ENCODE measurements at places on chromosomes 1 and 21.

DNA sequence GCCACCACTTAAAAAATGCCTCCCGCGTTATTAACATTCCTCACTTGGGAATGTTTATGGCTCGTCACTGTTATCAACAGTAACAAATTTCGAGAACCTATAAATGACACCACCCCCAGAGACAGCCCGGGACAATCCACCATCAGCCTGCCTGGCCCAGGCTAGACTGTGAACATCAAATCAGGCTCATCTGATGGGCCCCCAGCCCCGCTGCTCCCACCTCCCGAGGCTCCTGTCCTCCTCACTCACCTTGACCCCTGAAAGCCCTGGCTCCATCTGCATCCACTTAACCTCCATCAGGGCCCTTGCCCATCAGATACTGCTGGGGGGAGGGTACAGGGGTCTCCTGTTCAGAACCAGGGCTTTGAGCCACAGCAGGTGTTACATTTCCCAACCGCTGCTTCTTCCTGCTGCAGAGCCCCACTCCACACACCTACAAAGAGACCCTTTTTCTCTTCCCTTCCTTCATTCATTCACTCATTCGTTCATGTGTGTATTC lies 156.5 kb upstream of the VAMP3 start:
- DNase-seq, result no peak

DNA sequence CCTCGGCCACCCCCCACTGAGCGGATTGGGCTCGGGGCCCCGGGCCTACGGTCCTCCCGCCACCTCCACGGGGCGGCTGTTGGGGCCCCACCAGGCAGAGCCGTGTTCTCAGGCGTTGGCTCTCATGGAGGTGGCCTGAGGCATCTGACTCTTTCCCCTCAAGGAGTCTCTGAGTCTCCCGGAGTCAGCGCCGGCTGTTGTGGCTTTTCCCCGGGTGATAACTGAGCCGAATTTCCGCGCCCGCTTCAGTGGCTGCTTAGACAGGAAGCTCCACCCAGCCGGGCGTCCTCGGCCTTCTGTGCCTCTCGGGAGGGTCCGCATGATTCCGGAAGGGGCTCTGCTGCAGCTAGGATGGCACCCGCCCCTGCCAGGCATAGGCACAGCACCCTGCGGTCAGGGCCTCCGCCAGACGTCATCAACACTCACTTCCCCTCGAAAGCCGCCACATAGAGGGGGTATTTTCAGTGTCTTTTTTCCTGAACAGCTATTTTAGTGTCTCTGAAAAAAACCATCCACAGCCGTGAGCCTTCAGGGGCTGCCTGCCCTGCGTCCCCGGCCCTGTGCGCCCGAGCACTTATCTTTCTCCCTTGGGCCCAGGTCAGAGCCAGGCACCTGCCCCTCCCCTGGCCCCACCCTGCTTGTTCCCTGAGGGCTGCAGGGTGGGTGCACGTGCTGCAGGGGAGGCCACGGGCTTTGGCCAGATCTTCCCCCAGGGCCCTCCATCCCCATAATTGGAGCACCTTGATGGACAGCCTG lies 72.9 kb downstream of the SKI start:
- peak; percentile 86 for DNase-seq

DNA sequence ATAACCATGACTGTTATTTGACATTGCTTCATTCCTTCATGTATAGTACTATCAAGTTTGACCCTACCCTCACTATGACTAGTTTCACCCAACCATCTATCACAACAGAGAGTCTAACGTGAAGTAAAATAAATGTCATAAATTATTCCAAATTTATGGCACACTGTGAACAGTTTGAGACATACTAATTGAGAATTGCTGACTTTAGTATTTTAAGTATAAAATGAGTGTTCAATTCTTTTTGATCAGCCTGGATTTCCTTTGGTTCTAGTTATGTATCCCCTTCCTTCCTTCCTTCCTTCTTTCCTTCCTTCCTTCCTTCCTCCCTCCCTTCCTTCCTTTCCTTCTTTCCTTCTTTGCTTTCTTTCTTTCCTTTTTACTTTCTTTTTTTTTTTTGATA lies 14.5 kb downstream of the CR1 start:
- no peak for DNase-seq

DNA sequence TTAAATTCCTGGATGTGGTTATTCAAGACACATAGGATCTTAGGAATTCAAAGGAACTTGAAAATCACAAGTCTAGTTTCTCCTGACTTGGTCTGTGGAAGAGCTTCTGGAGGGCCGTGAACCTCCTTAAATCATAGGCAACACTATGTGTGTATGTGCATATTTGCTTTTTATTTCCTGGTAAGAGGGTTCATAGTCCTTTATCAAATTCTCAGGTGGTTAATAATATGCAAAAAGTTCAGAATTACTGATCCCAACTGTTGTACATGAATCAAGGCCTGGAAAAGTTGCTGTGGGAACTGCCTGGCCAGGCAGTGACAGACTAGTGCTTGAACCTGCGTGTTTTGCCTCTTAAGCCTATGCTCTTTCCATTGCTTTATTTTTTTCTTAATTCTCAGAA lies 12.9 kb downstream of the MTR start:
- DNase-seq, result no peak

DNA sequence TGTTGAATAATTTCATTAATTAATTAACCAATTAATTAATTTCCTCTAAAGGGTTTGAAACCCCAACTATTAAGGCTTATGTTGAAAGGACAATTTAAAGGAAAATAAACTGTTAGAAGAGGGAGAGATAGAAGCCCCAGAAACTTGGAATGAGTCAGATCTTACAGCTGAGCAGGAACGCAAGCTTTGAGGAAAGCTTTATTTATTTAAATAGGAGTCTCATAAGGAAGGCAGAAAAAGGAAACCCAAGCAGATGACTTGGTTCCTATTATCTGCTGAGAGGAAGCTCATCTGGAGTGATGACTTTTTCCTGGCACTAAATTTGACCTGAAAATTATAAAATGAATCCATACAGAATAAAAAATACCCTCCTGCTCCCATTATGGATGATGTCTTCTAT lies 105.1 kb downstream of the ROR1 start:
- no peak for DNase-seq

DNA sequence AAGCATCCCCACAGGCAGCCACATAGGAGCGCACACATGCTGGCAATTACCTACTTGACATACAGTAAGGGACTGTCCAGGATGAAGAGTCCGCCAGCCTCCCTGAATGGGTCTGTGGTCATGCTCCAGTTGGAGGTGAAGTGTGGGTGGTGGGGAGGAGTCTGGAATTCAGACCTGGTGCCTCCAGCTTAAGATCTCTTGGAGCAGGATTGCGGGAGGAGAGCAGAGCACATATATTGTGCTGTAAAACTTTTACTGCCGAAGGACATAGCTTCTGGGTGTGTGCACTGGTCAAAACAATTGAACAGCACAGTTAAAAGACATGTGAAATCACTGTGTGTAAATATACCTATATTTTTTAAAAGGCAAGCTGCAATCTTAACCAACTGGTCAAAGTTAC lies 17.9 kb downstream of the STK40 start:
- no peak for DNase-seq

DNA sequence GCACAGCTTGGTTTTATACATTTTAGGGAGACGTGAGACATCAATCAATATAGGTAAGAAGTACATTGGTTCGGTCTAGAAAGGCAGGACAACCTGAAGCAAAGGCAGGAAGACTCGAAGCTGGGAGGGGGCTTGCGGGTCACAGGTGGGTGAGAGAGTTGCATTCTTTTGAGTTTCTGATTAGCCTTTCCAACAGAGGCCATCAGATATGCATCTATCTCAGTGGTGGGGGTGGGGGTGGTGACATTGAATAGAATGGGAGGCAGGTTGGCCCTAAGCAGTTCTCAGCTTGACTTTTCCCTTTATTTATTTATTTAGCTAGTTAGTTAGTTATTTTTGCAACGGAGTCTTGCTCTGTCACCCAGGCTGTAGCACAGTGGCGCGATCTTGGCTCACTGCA lies 85.6 kb downstream of the WDR4 start:
- DNase-seq, result no peak

- peak; percentile 1 for DNase-seq
Measured at GRCh38 chr1:56029319-56030003, 549.9 kb downstream of the PLPP3 start.

GRCh38 chr1:8651236-8651890 lies 166.1 kb downstream of the RERE start:
- no peak for DNase-seq

- DNase-seq, result no peak
Measured at GRCh38 chr1:169949139-169949538, 55.4 kb upstream of the SCYL3 start.

- DNase-seq, result no peak
Measured at GRCh38 chr1:66535061-66535460, 1.1 kb downstream of the SGIP1 start.

GRCh38 chr1:32247452-32247851 lies 430 bp downstream of the FAM167B start:
- DNase-seq, result no peak

- DNase-seq, result no peak
Measured at GRCh38 chr1:214192825-214193643, 87.9 kb upstream of the SMYD2 start.

DNA sequence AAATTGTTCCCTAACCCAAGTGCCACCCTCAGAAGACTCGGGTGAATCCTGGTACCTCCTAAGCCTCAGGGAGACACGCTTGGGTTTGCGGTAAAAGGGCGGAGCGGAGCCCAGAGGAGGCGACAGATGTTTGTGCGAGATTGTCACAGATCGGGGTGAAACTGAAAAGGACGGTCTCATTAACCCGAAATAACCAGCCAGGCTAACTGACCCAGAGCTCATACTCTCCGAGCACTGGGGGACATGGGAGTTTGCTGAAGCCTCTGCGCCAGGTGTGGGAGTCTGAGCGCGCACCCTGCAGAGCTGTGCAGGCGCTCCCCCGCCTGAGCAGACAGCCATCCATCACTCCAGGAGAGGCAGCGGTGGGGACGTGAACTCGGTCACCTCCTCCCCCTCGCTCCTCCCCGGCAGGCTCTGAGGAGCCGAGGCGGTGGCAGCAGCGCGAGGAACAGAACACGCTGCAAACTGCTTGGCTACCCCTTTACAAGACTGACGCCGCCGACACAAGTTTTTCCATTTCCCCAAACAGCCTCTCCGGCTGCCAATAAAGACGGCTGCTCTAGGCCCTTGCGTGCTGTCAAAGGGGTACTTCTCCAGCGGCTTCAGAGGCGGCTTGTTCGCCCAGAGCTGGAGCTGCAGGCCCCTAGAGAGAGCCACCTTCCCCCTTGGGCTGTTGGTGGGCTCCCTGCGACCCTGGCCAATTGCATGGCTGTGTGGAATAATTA lies 43.5 kb downstream of the RRAGC start:
- peak; percentile 97 for DNase-seq

DNA sequence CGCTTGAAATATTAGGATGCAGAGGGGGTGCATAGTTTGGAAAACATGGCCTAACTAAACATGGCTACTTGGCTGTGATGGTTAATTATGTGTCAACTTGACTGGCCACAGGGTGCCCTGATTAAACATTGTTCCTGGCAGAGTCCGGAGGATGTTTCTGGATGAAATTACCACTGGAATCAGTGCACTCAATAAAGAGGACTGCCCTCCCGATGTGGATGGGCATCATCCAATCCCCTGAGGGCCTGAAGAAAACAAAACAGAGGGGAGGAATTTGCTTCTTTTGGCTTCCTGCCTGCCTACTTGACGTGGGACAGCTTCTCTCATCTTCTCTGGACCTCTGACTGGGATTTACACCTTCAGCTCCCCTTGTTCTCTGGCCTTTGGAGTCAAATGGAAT lies 79.1 kb upstream of the KCNE2 start:
- no peak for DNase-seq

- no peak for DNase-seq
Measured at GRCh38 chr1:6904476-6905170, 119.4 kb downstream of the CAMTA1 start.

GRCh38 chr1:176789571-176790090 lies 326.7 kb downstream of the PAPPA2 start:
- DNase-seq, result no peak

- no peak for DNase-seq
Measured at GRCh38 chr1:33726274-33726804, 137.5 kb upstream of the HMGB4 start.

GRCh38 chr1:165942062-165942461 lies 114.6 kb downstream of the UCK2 start:
- no peak for DNase-seq

- no peak for DNase-seq
Measured at GRCh38 chr1:218874313-218874712, 299.4 kb upstream of the LYPLAL1 start.

DNA sequence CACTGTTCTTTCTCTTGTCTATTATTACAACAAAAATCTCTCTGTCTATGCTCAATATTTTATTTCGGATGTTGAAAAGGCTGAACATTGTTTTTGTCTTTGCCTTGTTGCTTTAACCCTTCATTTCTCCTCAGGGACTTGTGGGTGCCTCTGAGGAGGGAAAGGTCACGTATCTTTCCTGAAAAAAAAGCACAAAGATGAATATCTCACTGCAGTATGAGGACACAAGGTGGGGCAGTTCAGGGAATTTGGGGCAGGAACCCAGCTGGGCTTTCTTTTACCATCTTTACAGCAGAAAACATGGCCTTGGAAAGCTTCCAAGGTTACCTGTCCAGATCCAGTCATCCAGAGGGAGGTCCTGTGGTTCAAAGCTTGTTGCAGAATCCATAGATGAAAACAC lies 99.1 kb upstream of the LPGAT1 start:
- DNase-seq, result no peak

GRCh38 chr1:45335855-45336324 lies 4.1 kb upstream of the TOE1 start:
- DNase-seq, result no peak

GRCh38 chr1:221740993-221741702 lies 741 bp downstream of the DUSP10 start:
- peak; percentile 24 for DNase-seq

GRCh38 chr1:193256019-193256418 lies 69.6 kb upstream of the B3GALT2 start:
- DNase-seq, result no peak

- DNase-seq, result no peak
Measured at GRCh38 chr1:223249854-223250631, 107.0 kb upstream of the TLR5 start.

DNA sequence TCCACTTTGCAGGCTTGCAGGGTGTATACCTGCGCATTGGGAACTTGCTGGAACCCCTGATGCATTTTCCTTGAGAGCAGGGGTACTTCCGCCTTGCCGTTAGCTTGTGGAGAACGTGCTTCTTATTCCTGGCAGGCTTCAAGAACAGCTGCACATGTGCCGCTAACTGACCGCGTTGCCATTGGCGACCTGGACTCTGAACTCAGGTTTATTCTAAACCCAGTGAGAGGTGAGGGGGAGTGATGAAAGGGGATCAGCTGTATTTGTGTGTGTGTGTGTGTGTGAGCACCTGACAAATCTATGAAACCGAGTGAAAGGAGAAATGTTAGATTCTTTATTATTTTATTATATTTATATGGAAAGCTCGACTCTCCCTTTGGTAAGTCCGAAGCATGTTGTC lies 128.6 kb downstream of the HUNK start:
- no peak for DNase-seq

DNA sequence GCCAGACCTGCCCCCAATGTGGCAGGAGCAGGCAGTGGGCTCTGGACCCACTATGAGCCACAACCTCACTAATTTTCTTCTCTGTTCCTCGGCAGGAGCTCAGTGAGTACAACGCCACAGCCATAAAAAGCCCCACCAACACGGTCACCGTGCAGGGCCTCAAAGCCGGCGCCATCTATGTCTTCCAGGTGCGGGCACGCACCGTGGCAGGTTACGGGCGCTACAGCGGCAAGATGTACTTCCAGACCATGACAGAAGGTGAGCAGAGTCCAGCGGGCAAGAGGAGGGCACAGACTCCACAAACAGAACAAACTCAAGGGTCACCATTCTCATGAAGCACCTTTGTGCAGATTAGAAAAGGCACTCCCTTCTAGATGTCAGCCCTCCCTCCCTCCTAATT lies 79.9 kb downstream of the LACTBL1 start:
- no peak for DNase-seq

GRCh38 chr21:18443701-18444100 lies 40.1 kb upstream of the TMPRSS15 start:
- no peak for DNase-seq

GRCh38 chr1:184299796-184300195 lies 87.0 kb upstream of the C1orf21 start:
- DNase-seq, result no peak

All from hematopoietic multipotent progenitor cell treated with erythropoietin and hydrocortisone succinate and interleukin-3 and kit ligand, for 8 days (in vitro differentiated cells).